T-helper 2 cell (primary cell): ENCODE measurements at places on chromosomes 7 and 10.

DNA sequence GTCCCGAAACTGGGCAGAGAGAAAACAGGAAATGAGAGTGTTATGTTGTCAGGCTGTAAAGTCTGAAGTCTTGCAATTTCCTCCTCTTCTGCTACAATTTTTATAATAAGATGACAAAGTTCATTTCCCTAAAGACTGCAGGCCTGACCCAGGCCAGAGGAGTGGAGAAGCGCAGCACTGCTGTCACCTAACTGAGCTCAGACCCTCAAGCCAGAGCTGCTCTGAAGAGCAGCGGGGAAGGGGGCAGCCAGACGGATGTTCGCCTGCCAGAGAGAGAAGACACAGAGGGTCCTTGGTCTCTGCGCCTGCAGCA, 12.6 kb upstream of the AOAH start:
- peak; percentile 56 for DNase-seq

DNA sequence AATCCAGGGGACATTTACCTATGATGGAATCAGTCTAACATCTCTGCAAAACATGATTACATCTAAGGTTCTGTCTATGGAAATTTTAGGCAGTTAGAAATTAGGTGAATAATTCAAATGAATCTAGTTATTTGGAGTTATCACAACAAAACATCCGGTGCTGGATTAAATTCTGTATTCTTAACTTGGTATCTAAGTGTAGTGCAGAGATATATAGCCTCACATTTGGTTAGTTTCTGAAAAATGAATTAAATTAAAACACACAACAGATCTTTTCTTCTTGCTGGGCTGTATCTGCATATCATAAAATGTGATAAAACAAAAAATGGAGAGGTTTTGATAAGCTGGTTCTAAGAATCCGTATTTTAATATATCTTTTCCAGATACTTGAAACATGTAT, 354.1 kb downstream of the PCLO start:
- no peak for DNase-seq

DNA sequence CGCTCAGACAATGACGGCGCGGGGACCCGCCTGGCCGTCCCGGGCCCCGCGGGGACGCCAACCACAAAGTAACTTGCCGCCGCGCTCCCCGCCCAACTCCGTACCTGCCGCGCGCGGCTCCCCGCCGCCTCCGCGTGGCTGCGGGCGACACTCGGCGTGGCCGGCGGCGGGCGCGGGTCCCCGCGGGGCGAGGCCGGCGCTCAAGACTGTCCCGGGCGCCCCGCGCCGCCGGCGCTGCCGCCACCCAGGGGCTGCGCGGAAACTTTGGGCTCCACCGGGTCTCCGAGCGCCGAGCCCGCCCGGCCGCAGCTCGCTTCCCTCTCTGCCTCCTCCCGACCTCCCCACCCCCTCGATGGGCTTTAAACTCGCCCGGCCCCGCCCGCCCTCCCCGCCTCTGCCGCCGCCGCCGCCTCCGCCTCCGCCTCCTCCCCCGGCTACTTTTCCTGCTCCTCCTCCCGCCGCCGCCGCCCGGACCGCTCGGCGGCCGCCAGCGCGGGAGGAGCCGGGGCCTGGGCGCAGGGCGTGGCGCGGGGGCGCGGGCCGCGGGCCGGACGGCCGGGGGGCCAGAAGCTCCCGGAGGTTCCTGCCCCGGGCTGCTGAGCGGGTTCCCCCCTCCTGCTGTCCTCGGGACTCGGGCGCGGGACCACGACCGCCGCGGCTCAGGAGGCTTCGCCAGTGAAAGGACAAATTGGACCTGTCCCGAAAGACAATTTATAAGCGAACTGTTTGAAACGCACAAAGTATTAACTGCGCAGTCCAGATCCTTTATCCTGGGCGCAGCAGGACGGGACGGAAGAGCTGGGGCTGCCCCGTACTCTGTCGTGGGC, 10.6 kb upstream of the GRB10 start:
- no peak for DNase-seq

- no peak for DNase-seq
These were observed 27.0 kb upstream of the JAZF1 start for GRCh38 chr7:28207486-28208158.

DNA sequence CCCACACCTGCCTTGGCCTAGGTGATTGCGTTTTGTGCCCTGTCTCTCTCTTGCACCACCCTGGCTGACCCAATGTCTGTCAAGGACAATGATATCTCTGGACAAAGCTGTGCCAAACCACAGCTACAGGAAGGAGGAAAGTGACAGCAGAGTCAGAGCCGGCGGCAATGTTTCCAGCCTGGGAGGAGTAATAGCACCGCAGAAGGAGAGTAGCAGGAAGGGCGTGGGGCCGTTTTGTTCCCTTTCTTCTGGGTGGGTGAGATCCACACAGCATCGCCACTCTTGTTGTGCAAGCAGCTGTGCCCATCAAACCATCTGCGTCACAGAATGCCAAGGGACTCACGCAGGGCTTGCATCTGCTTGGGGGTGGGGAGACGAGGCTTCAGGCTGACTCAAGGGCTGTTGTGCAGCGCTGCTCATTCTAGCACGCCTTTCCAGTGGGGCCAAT, 341.6 kb upstream of the AUTS2 start:
- no peak for DNase-seq

- no peak for DNase-seq
These were observed 17.5 kb upstream of the TRUB1 start for GRCh38 chr10:114920459-114920858.

DNA sequence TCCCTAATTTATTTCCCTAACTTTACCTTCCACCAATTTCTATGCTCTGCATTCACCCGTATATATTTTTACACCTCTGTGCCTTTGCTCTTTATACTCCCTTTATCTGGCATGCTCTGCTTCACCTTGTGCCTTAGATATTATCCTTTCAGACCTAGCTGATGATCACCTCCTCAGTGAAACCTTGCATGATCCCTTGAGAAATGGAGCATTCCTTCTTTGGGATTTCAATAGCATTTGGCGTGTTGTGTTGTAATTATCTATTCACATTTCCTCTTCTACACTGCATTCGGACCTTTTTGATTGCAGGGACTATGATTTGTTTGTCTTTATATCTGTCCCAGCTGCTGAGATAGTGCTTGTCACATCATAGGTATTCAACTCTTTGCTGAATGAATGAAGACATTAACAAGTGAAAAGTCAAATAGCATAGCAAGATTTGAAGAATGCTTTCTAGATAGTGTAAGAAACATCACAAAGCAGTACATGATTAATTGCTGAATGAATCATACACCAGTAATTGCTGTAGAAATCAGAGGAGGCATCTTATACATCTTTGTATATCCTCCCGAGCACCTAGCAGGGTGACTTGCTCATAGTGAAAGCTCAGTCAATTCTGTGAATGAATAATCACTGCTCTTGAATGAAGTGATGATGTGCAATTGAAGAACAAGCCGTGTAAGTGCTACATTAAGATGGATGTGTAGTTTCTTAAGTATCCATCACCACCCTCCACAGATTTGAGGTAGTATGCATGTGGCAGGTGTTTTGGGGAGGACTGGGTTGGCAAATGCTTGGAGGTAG, 2.0 kb upstream of the TM9SF3 start:
- no peak for DNase-seq

- DNase-seq, result no peak
These were observed 58.4 kb upstream of the ZNRF2 start for GRCh38 chr7:30225863-30226613.

DNA sequence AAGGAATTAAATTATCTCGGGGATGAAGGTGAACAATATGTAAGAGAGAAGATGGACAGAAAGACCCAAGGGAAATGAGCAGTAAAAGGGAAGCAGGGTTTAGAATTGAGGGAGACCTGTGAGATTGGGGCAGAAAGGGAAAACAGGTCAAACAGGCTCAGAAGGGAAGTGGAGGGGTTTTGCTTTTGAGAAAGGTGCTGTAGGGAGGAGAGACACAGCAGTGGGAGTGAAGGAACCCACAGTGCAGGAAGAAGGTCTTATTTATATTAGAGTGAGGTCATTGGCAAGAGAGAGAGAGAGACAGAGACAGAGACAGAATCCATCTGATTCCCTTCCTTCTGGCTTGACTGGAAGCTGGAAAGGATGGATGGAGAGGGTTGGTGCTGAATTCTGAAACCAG, 3.5 kb upstream of the TCAF1 start:
- no peak for DNase-seq

DNA sequence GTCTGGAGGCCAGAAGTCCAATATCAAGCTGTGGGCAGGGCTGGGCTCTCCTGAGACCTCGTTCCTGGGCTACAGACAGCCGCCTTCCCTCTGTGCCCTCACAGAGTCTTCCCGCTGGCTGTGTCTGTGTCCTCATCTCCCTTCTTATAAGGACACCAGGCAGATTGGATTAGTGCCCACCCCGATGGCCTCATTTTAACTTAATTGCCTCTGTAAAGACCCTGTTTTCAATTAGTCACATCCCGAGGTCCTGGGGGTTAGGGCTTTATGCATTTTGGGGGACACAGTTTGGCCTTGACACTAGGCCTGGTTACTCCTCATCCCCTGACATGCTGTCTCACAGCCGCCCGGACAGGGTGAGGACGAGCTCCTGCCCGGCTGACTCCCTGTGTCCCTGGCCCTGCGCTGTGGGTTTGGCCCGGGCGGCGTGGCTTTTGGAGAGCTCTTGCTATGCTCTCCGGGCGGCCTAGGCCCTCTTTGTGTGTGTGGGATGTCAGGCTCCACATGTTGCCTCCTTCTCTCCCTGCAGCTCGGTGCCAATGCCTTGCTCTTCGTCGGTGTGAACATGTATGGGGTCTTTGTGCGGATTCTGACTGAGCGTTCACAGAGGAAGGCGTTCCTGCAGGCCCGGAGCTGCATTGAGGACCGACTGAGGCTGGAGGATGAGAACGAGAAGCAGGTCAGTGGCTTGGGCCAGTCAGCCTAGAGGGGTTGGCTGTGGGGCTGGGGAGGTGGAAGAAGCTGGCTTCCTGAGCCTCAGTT, 18.2 kb downstream of the ADCY1 start:
- no peak for DNase-seq

GRCh38 chr7:127380479-127380878, 12.0 kb downstream of the ZNF800 start:
- no peak for DNase-seq

DNA sequence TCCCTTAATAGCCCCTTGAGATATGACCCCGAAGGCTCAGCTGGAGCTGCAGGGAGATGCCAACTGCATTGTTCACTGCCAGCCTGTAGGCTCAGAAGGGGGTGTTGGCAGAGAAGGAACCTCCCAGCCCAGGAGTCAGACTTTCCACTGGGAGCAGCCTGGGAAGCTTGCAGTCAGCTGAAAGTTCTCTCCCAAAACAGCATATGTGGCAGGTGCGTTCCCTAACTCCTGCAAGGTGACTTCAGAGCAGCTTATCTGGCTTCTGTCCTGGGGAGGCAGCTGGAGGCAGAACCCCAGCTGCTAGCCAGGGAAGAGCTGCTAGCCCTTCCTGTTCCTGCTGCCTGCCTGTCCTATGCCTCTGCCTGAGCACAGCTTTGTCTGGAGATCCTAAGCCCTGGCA, 8.1 kb downstream of the SFTPA2 start:
- no peak for DNase-seq

GRCh38 chr7:118648002-118648401, 423.5 kb downstream of the ANKRD7 start:
- no peak for DNase-seq

- no peak for DNase-seq
These were observed 203.1 kb upstream of the AUTS2 start for GRCh38 chr7:69395061-69395714.

DNA sequence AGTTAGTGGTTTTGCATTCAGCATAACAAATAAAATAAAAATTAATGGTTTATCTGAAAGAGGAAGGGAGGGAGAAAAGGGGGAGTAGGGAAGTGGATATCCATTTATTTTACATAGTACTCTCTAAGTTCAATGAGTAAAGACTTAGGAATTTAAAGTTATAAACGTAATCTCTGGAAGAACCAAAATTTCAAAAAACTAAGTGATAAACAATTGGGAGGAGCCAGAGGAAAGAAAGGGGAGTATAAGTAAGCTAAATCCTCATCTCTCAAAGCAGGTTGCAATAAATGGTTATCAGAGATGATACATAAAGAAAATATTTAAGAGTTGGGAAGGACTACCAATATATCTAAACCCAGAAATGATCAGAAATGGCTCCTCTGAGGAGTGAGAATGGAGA, 46.4 kb downstream of the ANK3 start:
- DNase-seq, result no peak

- DNase-seq, result no peak
These were observed 56.1 kb downstream of the PAPSS2 start for GRCh38 chr10:87715552-87716347.

DNA sequence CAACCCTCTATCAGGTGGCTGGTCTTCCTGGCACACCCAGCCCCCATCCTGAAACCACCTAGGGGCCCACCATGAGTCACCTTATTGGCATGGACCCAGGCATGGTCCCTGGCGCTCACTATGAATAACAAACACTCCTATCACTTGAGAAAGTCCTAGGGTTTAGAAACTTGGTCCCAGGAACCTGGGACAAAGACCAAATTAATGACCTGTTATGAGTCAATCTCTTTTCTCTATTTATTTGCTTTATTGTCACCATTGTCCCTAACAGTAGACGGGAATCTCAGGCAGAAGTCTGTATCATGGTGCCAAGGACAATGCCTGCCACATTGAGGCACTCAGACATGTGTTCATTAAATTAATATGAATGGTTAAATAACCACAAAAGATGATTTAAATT, 599.6 kb upstream of the C7orf33 start:
- DNase-seq, result no peak

DNA sequence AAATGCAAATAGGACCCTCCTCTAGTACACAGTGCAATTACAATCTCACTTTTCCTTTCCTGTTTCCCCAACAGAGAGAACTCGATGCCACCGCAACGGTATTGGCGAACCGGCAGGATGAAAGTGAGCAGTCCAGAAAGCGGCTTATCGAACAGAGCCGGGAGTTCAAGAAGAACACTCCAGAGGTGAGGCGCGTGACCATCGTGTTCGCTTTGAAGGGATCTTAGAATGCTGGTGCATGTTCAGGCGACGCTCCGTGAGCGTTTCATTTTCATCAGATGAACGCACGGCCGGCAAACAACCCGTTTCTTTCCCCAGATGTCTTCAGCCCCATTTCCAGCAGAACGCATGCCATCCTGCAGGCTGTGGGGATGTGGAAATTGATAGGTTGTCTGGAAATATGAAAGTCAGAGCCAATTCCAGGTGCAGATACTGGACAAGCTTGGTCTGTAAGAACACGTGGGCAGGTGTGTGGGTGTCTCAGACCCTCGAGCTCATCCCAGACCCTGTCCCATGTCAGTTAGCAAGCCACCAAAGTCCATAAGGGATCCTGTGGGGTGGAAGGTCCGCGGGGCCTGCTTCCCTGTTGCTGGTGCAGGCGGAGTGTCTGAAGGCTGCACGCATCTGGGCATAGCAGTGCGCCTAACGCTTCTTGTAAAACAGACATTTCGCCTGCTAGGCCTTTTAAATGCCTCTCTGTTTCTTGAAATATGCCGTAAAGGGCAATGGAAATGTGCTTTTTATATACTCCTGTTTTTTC, 98.8 kb downstream of the CUX1 start:
- DNase-seq, result no peak

- DNase-seq, result no peak
These were observed 8.5 kb upstream of the PRSS1 start for GRCh38 chr7:142740786-142741185.

DNA sequence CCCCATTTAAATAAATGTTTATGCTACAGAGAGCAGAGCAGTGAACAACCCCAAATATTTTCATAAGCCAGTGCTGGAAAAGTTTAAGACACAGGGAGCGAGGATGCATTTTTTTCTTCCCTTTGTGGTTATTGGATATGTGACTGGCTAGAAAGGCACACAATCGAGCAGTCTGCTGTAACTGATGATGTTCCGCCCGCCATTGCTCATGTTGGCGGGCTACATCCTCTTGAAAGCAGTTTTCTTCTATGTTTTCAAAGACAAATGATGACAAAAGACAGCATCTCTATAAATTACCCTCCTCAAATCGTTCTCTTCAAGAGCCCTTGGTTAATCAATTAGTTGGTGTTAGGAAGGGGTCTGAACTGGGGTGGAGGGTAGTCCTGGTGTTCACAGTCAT, 269.8 kb downstream of the SKAP2 start:
- DNase-seq, result no peak
